Astrocyte of the spinal cord (primary cell): ENCODE measurements at places on chromosomes 11 and 22.
A peak's percentile ranks its signal among the peaks of the same experiment; 100 is the strongest.

GRCh38 chr11:107719073-107719472 lies 7.2 kb upstream of the SLN start:
- DNase-seq, result no peak

- no peak for DNase-seq
Observed at GRCh38 chr11:82270870-82271269, 462.8 kb downstream of the FAM181B start.

DNA sequence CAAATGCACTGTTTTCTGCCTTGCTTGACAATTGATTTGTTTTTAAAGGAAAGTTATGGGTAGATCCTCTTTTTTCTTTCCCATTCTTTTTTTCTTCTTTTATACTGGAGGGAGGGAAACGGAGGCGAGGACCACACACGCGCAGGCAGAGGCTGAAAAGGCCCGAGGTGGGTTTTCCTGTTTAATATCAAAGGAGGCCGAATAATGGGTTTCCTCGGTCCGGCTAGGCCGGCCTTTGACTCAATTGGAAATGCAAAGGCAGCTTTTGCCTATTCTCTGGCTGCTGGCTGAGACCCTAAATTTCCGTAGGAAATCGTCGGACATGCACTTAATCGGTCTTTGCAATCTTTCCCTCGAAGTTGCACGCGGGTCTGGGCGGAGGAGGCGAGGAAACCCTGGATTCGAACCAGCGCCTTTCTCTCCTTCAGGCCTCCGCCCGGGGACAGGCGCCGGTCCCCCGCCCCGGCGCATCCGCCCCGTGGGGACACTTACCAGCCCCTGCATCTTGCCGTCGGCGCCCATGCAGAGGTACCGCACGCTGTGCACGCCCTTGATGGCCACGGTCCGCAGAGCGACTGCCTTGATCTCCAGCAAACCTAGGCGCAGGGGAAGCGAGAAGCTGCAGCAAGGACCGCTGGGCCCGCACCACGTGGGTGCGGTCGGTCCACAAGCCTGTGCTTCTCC lies 911 bp downstream of the FGF19 start:
- no peak for DNase-seq

GRCh38 chr11:74453373-74453975 lies 13.9 kb downstream of the KCNE3 start:
- DNase-seq, result peak; percentile 64

DNA sequence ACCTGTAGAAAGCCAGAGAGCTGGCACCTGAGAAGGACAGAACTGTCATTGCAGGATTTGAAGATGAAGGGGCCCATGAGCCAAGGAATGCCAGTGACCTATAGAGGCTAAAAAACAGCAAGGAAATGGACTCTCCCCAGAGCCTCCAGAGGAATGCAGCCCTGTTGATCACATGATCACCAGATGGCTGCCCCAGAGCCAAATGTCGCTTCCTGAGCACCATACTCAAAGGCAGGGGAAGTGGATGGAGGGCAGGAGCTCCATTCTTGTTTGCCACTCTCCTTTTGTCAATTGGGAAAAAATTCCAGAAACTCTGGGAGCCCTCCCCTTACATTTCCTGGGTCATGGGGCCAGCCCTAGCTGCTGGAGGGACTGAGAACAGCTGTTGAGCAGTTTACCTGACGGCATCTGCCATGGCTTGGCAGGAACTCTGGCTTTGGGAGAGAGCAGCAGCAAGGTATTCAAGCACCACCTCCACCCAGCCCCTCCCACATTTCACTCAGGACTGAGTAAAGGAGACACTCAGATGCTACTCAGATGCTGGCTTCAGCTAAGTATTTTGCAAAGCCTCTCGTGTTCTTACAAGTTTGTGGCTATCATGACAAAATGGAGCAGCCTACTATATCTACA lies 46.9 kb downstream of the DKK3 start:
- DNase-seq, result no peak

- peak; percentile 92 for DNase-seq
Observed at GRCh38 chr11:1863352-1864216, 10.7 kb downstream of the LSP1 start.

GRCh38 chr11:8719211-8719649 lies 36.6 kb downstream of the RPL27A start:
- DNase-seq, result peak; percentile 86

- DNase-seq, result peak; percentile 29
Observed at GRCh38 chr22:37045958-37046357, 5.6 kb upstream of the KCTD17 start.

DNA sequence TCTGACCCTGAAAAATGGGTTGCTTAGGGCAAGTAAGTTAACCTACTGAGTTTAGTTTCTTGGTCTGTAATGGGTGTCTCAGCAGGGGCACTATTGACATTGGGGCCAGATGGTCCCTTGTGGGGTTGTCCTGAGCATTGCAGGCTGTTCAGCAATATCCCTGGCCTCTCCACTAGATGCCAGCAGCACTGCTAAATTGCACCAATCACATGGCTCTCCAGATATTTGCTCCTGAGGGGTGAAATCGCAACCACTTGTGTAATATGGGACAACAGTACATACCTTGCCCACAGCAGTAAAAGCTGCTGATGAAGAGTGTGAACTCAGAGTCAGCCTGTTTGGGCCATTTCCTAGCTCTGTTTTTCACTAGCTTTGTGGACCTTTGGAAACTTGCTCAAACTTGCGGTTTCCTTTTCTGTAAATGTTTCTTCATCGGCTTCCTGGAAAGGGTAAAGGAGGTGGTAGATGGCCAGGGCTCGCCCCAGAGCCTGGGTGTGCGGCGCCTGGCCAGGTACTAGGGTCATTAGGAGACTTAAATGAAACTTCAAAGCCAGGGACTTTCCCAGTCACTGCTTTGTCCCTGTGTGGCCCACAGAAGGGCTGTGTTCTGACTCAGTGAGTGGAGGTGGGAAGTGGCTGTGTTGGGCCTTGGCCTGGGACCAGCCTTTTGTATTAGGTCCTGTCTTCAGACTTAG lies 13.0 kb downstream of the NCF4 start:
- peak; percentile 20 for DNase-seq

- peak; percentile 28 for DNase-seq
Observed at GRCh38 chr11:101718402-101718801, 134.6 kb upstream of the TRPC6 start.

DNA sequence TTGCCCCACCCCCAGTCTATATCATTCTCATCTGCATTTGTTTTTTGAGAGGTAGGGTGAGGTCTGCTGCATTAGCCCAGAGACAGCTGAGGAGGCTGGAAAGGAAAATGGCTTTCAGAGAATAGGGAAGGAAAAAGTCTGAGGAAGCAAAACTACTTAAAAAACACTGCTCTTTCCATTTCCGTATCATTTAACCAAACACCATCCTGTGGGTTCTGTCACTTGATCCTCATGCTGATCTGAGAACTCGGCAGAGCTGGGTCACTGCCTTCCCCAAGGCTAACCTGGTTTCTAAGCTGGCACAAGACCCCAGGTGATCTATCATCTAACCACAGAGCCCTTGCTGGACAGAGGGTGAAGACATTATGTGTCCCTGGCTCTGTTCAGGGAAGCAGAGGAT lies 1.2 kb downstream of the FOLR2 start:
- DNase-seq, result no peak

DNA sequence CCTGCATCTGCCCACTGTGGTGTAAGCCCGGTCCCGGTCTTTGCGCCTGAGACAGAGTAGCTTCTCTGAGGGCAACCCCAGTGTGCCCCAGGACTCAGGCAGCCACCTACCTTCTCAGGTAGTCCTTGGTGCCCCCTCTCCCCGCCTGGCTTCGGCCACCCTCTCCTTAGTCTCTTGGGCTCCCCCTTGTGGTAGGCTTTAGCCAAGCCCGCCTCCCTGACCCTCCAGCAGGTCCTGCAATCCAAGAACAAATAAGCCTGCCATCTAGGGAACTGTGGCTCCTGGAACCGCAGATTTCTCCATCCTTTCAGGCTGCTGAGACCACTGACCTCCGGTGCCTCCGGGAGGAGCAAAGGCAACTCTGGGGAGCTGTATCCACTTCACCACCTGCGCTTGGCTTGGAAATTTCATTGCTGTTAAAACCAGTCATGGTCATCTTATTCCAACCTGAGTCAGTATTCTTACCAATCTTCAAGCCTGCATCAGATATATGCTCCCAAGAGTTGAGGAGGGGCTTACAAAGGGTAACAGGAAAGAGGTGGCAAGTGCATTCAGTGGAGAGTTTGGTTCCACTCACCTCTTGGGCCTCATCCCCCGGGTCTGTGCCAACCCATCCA lies 52.8 kb upstream of the TENM4 start:
- DNase-seq, result peak; percentile 70

GRCh38 chr11:2886191-2886894 lies 768 bp upstream of the CDKN1C start:
- DNase-seq, result peak; percentile 17
